ENCODE measurements at places on chromosomes 2 and 18. TPM values are rescaled to one million over a fixed set of nuclear protein-coding genes. Genes with fewer than 3 reads are reported as not detected.

- no peak for DNase-seq
These were observed 9.8 kb upstream of the IL36A start for GRCh38 chr2:112995346-112995920.

DNA sequence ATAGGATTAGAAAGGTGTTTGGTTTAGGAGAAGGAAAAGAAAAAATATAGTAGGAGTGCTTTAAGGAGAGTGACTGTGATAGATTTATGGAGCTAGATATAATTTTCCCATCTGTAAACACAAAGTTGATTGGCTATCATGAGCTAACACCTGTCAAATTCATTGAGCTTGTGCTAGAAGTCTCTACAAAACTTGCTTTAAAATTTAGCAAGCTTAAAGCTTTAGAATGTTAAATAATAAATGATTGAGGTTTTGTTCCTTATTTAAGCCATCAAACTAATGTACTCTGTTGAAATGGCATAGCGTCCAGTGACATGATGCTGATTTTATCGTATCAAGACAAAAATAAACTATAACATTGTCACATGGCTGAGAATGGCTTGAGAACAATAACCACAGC lies 1497.4 kb upstream of the DDX18 start:
- no peak for DNase-seq

DNA sequence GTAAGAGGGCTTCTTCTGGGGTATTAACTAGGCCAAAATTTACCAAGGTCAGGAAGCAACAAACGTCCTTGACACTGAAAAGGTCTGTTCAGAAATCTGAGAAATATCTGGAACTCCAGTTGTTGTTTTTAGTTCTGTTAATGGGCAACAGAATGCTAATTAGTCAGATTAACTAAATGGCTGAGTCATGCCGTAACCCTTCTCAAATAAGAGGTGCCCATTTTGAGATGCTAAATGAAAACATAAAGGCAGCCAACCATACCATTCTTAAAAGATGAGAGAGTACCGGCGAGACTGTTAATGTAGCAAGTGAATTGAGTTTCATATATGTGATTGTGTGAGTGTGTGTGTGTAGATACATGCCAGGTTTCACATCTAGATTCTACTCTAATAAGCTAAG lies 147.9 kb upstream of the GAREM1 start:
- no peak for DNase-seq

The MAPK4 gene
- 1.8 TPM for total RNA-seq

The FOXI3 gene
- total RNA-seq, result 3.7 TPM

The GRB14 gene
- 1.1 TPM for total RNA-seq

The POU3F3 gene
- total RNA-seq, result 0.59 TPM

The REG3G gene
- not detected for total RNA-seq

Measured in skin of body (tissue), 3 donors.